ENCODE measurements at places on chromosomes 1 and 21.

GRCh38 chr1:232904566-232904965 lies 45.8 kb upstream of the NTPCR start:
- DNase-seq, result no peak

DNA sequence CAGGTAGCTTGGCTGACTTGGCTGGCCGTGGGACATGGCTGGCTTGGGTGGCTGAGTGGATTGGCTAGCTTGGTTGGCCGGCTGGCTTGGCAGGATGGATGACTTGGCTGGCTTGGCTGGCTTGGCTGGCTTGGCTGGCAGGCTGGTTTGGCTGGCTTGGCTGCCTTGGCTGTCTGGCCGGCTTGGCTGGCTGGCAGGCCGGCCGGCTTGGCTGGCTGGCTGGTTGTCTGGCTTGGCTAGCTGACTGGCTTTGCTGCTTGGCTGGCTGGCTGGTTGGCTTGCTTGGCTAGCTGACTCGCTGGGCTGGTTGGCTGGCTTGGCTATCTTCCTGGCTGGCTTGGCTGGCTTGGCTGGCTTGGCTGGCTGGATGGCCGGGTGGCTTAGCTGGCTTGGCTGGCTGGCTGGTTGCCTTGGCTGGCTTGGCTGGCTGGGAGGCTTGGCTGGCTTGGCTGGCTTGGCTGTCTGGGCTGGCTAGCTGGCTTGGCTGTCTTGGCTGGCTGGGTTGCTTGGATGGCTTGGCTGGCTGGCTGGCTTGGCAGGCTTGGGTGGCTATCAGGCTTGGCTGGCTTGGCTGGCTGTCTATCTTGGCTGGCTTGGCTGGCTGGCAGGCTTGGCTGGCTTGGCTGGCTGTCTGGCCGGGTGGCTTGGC lies 129.7 kb upstream of the FAM72C start:
- peak; percentile 20 for DNase-seq

DNA sequence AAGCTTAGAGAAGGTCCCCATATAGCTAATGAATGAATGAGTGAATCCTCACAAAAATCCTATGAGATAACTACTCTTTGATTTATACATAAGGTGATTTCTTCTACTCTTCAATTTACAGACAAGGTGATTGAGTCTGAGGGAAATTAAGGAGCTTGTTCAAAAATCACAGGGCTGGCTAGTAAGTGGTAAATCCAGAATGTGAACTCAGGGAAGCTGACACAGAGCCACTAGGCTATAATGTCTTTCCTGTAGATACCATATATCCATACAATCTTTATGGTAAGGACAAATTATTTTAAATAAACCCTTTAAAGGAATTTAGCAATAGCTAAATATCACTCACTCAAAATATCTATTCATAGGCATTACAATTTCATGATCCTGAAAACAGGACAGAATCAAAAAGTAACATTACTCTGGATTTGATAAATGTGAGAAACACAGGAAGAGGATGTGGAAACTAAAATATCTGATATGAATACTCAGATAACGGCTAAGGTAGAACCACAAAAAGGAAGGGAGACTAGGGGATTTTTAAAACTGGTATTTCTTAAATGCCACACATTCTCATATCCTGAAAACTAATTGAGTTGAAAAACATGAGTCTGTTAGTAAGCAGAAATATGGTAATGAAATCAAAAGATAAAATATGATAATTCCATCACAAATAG lies 108.2 kb downstream of the NBPF12 start:
- no peak for DNase-seq

DNA sequence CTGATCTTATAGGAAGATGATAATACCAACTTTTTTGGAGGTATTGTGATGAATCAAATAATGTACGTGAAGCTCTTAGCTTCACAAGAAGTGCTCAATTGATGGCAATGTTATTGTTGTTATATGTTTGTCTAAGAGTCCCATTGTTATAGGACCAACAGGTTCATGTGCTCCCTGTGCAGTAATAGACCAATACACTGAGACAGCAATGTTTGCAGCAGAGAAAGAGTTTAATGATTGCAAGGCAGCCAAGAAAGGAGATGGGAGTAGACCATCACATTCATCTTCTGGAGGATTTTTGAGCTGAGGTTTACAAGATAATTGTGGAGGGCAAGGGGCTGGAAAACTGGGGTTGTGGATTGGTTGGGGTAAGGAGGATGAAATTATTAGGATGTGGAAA lies 143.0 kb downstream of the CNIH3 start:
- DNase-seq, result no peak

DNA sequence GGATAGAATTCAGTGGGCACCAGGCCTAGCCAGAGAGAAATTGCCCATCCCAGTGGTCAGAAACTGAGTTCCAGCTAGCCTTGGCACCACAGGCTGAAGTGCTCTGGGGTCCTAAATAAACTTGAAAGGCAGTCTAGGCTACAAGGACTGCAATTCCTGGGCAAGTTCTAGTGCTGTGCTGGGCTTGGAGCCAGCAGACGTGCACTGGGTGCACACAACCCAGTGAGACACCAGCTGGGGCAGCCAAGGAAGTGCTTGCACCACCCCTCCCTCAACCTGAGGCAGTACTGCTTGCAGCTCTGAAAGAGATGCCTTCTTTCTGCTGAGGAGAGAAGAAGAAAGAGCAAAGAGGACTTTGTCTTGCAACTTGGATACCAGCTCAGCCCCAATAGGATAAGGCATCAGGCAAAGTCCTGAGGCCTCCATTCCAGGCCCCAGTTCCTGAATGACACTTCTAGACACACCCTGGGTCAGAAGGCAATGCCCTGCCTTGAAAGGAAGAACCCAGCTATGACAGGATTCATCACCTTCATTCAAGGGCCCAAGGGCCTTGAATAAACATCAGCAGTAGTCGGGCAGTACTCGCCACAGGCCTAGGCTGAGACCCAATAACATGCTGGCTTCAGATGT lies 55.1 kb downstream of the OVGP1 start:
- no peak for DNase-seq

GRCh38 chr1:154844297-154844681 lies 25.8 kb downstream of the KCNN3 start:
- no peak for DNase-seq

- no peak for DNase-seq
These were observed 37.3 kb upstream of the ARHGEF16 start for GRCh38 chr1:3417082-3417739.

GRCh38 chr1:167499664-167500101 lies 18.6 kb downstream of the CD247 start:
- no peak for DNase-seq

GRCh38 chr1:15595809-15596617 lies 11.2 kb upstream of the AGMAT start:
- no peak for DNase-seq

DNA sequence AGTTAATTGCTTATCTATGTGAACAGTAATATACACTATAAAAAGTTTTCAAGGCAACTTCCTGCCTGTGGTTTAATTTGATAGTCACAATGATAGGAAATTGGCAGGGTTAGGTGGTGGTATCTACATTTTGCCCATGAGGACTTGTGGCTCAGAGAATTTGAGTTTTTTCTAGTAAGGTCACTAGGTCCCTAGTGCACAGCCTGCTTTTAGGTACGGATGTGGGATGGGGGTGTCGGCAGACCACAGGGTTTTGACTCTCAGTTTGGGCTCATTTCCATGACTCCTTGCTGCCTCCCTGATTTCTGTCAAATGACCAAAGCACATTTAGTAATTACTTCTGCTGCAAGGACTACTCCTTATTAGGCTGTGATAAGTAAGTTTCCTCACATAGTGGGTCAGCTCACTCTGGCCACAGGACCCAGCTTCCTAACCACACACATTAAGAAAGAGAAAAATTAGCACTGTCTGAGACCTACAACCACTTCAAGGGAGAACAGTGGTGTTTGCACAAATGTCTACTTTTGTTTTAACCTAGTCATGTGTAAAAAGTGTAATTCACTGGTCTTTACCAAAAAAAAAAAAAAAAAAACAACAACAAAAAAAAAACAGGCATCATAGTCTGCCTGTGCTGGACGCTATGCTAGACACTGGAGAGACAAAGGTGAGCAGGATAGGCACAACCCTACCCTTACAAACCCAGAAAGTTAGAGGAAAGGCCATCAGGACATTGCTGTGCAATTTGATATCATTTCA lies 43.7 kb downstream of the MRPL39 start:
- DNase-seq, result no peak

GRCh38 chr21:38956856-38957571 lies 151.3 kb downstream of the ETS2 start:
- peak; percentile 68 for DNase-seq

DNA sequence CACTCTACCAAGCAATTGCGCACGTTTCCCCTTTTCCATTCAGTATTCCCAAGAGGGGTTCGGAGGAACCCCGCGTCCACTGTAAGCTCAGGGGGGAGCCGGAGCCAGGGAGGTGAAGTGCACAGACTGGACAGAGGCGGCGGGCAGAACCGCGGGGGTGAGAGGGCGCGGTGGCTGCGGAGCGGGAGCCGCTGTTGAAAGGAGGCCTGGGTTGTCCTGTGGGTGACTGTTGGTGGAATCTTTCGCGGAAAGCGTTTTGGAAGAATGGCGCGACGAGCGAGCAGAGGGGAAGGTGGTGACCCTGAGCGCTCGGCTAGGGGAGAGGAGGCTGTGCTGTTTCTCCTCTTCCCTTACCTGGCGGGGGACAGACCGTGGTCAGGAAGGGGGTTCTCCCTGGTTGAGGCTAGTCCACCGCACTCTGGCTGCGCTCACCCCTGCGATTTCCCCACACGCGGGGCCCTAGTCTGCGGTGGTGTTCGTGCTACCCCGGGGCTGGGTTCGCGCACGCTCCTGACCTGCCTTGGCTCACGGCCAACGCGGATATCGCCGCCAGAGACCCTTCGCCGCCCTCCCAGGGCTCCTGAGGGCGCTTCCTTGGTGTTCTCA lies 92.8 kb downstream of the PRKAB2 start:
- DNase-seq, result no peak

DNA sequence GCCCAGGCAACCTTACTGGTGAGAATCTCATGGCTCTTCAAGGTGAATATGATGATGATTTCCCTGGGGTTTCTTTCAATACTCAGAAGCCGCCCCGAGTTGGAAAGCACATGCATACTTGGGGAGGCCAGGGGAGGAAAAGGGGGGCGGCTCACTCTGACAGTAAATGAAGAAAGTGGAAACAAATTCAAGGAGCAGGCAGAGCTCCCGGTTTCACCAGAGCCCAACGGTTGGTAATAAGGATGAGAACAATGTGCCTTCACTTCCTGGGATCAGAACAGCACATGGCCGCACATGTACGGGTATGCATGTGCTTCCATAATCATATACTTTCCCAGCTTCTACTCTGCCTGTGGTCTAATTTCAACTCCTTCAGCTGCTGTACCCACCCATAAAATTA lies 3.8 kb upstream of the ARHGEF2 start:
- DNase-seq, result no peak
